IMR-90 (cell line): ENCODE measurements at places on chromosomes 3 and 15. TPM values are rescaled to one million over a fixed set of nuclear protein-coding genes. Genes with fewer than 3 reads are reported as not detected.

- H3K4me1 ChIP-seq = no peaks in the 10 kb centered on the region
- no peak overlapping the region for H3K4me3 ChIP-seq
- H3K36me3 ChIP-seq = no peaks in the 10 kb centered on the region
- no peak overlapping the region for H3K27ac ChIP-seq
- no peaks in the 10 kb centered on the region; the same call in 1 of the 2 replicates for H3K27me3 ChIP-seq
- no peak for DNase-seq
Measured at GRCh38 chr3:125634336-125634950, 39.1 kb upstream of the OSBPL11 start.

SAMD7 gene
- total RNA-seq = not detected in 2 replicates

GRCh38 chr3:16500093-16500492 is 13.4 kb downstream of the RFTN1 start:
- peaks cover 13% of the 10 kb centered on the region for H3K36me3 ChIP-seq
- H3K27ac ChIP-seq = no peak overlapping the region
- H3K27me3 ChIP-seq = no peaks in the 10 kb centered on the region
- no peak for DNase-seq
- no peak overlapping the region for H3K4me3 ChIP-seq
- peaks cover 21% of the 10 kb centered on the region for H3K4me1 ChIP-seq

- H3K4me1 ChIP-seq = no peaks in the 10 kb centered on the region
- DNase-seq = no peak
- H3K36me3 ChIP-seq = no peaks in the 10 kb centered on the region
Measured at GRCh38 chr3:178900029-178900646, 171.5 kb downstream of the ZMAT3 start.

DNA sequence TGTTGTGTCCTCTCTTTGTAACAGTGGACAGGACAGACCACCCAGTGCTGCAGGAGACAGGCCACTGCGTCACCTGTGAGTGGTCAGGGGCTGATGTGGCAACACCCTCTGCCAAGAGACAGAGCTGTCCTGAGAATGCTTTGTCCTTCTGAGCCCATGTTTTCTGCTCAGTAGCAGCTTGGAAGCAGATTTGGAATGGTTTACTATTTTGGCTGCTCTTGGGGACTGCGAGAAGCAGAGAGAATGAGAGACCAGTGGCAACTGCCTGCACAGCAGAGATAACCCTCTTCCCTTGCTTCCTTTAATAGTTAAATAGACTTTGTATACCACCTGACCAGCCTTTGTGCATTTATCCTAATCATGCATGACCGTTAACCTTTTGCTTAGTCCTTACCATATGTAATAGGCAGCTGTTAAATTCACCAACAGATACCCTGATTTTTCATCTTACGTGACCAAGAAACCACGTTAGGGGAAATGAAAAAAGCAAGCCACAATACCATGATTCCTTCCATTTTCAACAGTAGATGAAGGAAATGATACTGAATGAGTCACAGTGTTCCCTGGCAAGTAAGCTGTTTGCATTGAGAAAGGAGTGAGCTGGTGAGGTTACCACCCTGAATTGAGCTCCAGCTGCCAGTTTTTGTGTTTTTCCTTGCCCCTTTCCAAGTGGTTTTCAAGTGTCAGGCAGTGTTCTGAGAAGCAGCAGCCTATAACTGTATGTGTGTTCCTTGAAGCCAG is 35.5 kb downstream of the B3GALNT1 start:
- H3K27ac ChIP-seq = no peak overlapping the region
- H3K27me3 ChIP-seq = no peaks in the 10 kb centered on the region
- H3K4me3 ChIP-seq = no peak overlapping the region
- no peaks in the 10 kb centered on the region for H3K36me3 ChIP-seq
- no peaks in the 10 kb centered on the region for H3K4me1 ChIP-seq

DNA sequence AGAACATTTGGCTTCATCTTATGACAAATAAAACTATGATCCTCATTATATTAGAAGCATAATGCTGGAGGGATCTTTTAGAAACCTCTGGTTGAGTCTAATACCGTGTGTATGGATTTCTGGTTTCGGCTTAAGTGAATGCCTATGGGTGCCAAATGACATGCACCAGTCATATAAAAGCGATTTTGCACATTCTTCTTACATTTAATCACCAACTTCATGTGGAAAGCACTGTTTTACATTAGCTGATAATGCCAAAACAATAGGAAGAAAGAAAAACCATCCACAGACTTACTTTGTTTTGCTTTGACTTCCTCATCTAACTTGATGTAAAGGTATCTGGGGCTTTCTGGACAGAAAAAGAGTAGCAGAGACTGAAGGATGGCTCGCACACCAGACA is 20.9 kb downstream of the SLC2A2 start:
- no peak for DNase-seq
- peaks cover 4% of the 10 kb centered on the region; the same call in 1 of the 2 replicates for H3K4me1 ChIP-seq
- H3K4me3 ChIP-seq = no peak overlapping the region
- no peak overlapping the region for H3K27ac ChIP-seq
- H3K27me3 ChIP-seq = no peaks in the 10 kb centered on the region
- H3K36me3 ChIP-seq = no peaks in the 10 kb centered on the region

GRCh38 chr3:177994976-177995375 is 541.3 kb upstream of the KCNMB2 start:
- H3K36me3 ChIP-seq = no peaks in the 10 kb centered on the region
- H3K4me1 ChIP-seq = no peaks in the 10 kb centered on the region
- DNase-seq = no peak
- H3K27me3 ChIP-seq = no peaks in the 10 kb centered on the region
